ENCODE measurements at places on chromosomes 13 and 19. TPM values are rescaled to one million over a fixed set of nuclear protein-coding genes. Genes with fewer than 3 reads are reported as not detected.

DNA sequence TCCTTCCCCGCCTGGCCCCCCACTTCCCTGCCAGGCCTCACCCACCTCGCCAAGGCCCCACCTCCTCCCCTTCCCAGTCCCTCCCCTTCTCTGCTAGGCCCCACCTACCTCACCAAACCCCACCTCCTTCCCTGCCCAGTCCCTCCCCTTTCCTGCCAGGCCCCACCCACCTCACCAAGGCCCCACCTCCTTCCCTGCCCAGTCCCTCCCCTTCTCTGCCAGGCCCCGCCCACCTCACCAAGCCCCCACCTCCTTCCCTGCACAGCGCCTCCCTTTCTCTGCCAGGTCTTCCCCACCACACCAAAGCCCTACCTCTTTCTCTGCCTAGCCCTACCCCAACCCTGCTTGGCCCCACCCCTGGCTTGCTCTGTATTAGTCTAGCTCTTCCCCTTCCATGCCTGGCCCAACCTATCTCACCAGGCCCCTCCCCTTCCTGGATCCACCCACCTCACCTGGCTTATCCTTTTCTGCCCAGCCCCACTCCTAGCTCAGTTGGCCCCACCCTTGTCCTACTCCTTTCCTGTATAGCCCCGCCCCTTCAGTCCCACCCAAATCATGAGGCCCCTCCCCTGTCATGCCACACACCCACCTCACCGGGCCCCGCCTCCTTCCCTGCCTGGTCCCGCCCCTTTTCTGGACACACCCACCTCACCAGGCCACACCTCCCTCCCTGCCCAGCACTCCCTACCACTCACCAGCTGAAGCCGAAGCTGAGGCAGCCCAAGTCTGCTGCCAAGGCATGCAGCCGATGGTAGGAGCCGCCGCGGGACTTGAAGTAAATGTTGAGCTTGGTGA, 16.2 kb downstream of the CERS1 start:
- no peak overlapping the region for H3K4me3 ChIP-seq
- no peaks in the 10 kb centered on the region for H3K36me3 ChIP-seq
- DNase-seq: no peak
- H3K4me1 ChIP-seq: no peaks in the 10 kb centered on the region

Gene PRDX2
- 235 TPM for total RNA-seq

Gene SULT2B1
- total RNA-seq: not detected

DNA sequence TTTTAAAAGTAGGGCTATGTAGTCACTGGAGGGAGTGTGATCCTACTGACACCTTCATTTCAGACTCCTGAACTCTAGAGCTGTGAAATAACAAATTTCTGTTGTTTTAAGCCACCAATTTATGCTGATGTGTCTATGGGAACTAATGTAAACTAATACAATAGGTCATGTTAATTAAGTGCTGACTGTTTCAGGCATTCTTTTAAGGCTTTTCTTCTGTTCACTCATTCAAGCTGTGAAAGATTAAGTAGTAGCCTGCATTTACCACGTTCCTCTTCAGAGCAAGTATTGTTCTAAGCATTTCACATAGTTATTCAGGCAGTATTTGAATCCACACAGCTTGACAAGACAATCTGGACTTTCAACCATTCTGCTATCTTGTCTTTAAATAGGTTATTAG, 1135.0 kb downstream of the SLITRK1 start:
- DNase-seq: no peak
- H3K4me1 ChIP-seq: peaks cover 32% of the 10 kb centered on the region
- no peak overlapping the region for H3K27ac ChIP-seq
- no peak overlapping the region for H3K4me3 ChIP-seq
- no peaks in the 10 kb centered on the region for H3K36me3 ChIP-seq
- H3K27me3 ChIP-seq: no peaks in the 10 kb centered on the region

DNA sequence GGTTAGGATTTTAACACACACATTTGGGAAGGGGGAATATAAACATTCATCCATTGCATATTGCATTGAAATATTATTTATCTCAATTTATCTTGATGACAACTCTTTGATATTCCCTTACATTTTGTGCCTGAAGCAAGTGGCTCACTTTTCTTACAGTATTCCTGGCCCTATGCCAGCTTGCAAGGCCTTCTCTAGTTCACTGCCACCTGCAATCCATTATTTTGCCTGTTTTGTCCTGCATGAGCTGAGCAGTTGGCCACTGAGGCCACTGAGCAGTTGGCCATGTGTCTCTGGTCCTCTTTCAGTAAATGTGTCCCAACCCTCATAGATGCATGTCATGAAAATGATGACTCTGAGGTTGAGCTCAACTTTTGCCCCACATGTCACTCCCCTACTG, 49.8 kb downstream of the CBY2 start:
- no peak for DNase-seq
- no peak overlapping the region for H3K27ac ChIP-seq
- H3K27me3 ChIP-seq: no peaks in the 10 kb centered on the region

DNA sequence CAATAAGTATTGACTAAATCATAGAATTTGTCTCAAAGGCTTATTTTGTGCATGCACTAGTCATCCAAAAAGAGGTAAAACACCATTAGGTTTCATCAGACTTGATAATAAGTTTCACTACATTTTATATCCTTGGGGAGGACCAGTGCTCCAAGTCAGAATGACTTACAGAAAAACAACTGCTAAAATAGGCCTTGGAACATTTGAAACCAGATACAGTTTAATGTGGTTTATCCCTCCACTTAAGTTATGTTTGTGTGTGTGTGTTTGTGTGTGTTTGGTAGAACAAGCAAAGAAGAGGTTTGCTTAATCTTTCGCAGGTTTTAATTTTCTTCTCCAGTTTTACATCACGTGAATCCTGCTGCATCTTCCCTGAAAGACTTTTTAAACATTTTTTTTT, 570.9 kb downstream of the PCDH9 start:
- no peak overlapping the region for H3K4me3 ChIP-seq
- H3K4me1 ChIP-seq: no peaks in the 10 kb centered on the region
- H3K36me3 ChIP-seq: no peaks in the 10 kb centered on the region
- no peaks in the 10 kb centered on the region for H3K27me3 ChIP-seq
- H3K27ac ChIP-seq: no peak overlapping the region

DNA sequence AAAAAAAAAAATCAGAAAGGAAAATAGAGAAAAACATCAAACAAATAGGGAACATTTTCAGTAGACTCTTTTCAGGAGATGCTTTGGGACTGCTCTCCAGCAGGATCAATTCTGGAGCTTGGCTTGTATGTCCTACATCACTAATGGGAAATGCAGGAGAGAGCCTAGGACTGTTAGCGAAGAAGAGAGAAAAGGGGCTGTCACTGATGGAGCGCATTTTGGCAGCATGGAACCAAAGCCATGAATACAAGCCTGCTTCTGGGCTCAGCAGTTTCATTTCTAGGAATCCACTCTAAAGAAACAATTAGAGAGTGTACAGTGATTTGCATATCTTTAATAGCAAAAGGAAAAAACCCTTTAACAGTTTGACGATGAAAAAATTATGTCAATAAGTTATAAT, 203.9 kb downstream of the NUFIP1 start:
- H3K36me3 ChIP-seq: no peaks in the 10 kb centered on the region
- no peak overlapping the region for H3K27ac ChIP-seq
- H3K4me3 ChIP-seq: no peak overlapping the region
- peaks cover 6% of the 10 kb centered on the region for H3K4me1 ChIP-seq
- no peak for DNase-seq

Gene PEAK3
- total RNA-seq: 3.0 TPM

Gene SULT2A1
- total RNA-seq: not detected

GRCh38 chr13:43315522-43315921, 292.1 kb downstream of the DNAJC15 start:
- H3K27ac ChIP-seq: no peak overlapping the region
- H3K4me1 ChIP-seq: no peaks in the 10 kb centered on the region
- no peak for DNase-seq
- H3K4me3 ChIP-seq: no peak overlapping the region
- no peaks in the 10 kb centered on the region for H3K27me3 ChIP-seq

DNA sequence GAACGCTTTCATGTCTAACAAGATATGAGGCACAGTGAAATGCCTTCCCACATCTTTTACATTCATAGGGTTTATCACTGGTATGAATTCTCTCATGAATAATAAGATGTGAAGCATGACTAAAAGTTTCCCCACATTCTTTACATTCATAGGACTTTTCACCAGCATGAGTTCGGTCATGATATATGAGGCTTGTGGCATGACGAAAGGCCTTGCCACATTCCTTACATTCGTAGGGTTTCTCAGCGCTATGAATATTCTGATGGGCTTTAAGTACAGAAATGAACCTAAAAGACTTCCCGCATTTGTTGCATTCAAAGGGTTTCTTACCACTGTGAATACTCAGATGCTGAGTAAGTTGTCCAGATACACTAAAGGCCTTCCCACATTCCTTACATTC, 21.3 kb downstream of the ZNF607 start:
- no peaks in the 10 kb centered on the region for H3K4me1 ChIP-seq
- H3K27ac ChIP-seq: no peak overlapping the region
- H3K36me3 ChIP-seq: peaks cover 13% of the 10 kb centered on the region
- no peaks in the 10 kb centered on the region for H3K27me3 ChIP-seq
- no peak overlapping the region for H3K4me3 ChIP-seq

GRCh38 chr13:106685143-106685542, 117.2 kb upstream of the ARGLU1 start:
- no peaks in the 10 kb centered on the region for H3K36me3 ChIP-seq
- H3K27me3 ChIP-seq: no peaks in the 10 kb centered on the region
- DNase-seq: no peak
- H3K4me3 ChIP-seq: no peak overlapping the region
- H3K27ac ChIP-seq: no peak overlapping the region
- H3K4me1 ChIP-seq: no peaks in the 10 kb centered on the region

Gene CBLC
- 0.42 TPM for total RNA-seq

DNA sequence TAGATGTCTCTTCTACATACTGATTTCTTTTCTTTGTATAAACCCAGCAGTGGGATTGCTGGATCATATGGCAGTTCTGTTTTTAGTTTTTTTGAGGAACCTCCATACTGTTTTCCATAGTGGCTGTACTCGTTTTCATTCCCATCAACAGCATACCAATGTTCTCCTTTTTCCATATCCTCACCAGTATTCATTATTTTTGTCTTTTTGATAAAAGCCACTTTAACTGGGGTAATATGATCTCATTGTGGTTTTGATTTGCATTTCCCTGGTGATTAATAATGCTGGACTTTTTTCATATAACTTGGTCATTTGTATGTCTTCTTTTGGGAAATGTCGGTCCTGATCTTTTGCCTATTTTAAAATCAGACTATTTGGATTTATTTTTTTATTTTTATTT, 108.5 kb downstream of the PAN3 start:
- H3K27me3 ChIP-seq: no peaks in the 10 kb centered on the region
- no peaks in the 10 kb centered on the region for H3K36me3 ChIP-seq
- no peak for DNase-seq
- no peak overlapping the region for H3K27ac ChIP-seq
- H3K4me3 ChIP-seq: no peak overlapping the region

Gene LILRB5
- 60.4 TPM for total RNA-seq

Gene NUDT15
- 9.7 TPM for total RNA-seq

Gene PTGIR
- total RNA-seq: 207 TPM

Gene POU2F2
- 0.85 TPM for total RNA-seq

- H3K27ac ChIP-seq: no peak overlapping the region
- H3K4me3 ChIP-seq: no peak overlapping the region
- no peak for DNase-seq
These were observed 336.9 kb upstream of the HTR2A start for GRCh38 chr13:47233734-47234133.

DNA sequence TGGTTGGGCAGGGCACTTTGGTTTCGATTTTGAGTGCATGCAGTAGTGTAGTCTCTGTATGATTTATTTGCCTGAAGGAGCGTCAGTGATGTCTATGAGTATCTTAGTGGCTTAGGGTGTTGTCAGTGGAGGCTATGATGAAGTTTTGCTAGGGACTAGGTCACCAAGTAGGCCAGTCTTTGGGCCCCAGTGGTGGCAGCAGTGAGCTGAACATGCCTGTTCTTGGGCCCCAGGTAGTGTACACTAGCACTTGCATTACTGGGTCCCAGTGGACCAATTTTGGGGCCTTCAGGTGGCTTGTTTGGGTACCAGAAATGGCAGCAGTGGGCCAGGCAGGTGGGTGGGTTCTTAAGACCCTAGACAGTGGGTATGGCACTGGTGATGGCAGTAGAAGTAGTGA, 598.7 kb upstream of the SPRY2 start:
- no peaks in the 10 kb centered on the region for H3K36me3 ChIP-seq
- H3K4me3 ChIP-seq: no peak overlapping the region
- no peaks in the 10 kb centered on the region for H3K4me1 ChIP-seq
- DNase-seq: no peak
- H3K27ac ChIP-seq: no peak overlapping the region

- no peak for DNase-seq
- H3K4me1 ChIP-seq: no peaks in the 10 kb centered on the region
- no peak overlapping the region for H3K27ac ChIP-seq
- H3K36me3 ChIP-seq: no peaks in the 10 kb centered on the region
- H3K4me3 ChIP-seq: no peak overlapping the region
- no peaks in the 10 kb centered on the region for H3K27me3 ChIP-seq
These were observed 63.8 kb downstream of the SCEL start for GRCh38 chr13:77599351-77599750.

DNA sequence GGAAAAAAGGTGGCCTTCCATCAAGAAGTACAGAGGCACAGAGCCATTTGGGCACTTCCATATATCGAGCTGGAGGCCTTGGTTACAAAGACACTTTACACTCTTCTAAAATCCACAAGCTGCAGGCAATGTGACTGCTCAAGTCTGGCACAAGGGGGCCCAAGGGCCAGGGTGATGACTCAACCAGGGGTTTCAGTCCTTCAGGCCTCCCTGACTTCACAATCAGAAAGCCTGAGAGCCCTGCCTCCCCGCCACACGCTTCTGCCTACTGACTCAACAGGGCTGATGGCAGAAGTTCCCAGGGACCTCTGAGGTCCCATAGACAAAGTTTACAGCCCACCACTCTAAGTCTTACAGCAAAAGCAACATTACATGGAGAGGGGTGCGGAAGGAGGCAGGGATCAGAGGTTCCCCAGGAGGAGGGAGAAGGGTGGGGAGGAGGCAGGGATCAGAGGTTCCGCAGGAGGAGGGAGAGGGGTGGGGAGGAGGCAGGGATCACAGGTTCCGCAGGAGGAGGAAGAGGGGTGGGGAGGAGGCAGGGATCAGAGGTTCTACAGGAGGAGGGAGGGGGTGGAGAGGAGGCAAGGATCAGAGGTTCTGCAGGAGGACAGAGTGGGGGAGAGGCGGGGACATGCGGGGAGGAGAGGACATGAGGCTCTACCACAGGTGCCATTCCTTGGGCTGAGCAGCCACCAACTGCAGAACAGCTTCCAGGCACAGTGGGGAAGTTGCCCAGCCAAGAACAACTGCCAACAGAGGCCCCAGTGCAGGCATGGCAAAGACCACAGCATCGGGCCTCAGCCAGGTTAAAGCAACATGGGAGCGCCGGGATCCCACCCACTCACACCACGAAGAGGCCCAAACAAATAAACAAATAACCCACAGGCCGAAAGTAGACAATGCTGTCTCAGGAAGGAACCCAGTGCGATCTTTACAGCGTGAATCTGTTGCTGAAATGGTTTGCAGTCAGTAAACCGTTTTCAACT, 52.0 kb downstream of the SLC7A1 start:
- DNase-seq: no peak
- H3K27me3 ChIP-seq: no peaks in the 10 kb centered on the region
- H3K4me1 ChIP-seq: no peaks in the 10 kb centered on the region
- no peaks in the 10 kb centered on the region for H3K36me3 ChIP-seq

GRCh38 chr19:10138879-10139795, 19.4 kb upstream of the EIF3G start:
- peaks cover 56% of the 10 kb centered on the region for H3K36me3 ChIP-seq
- no peak overlapping the region for H3K27ac ChIP-seq
- H3K27me3 ChIP-seq: no peaks in the 10 kb centered on the region

All from thoracic aorta (tissue), 2 donors.